ENCODE measurements at places on chromosomes 2 and 18. TPM values are rescaled to one million over a fixed set of nuclear protein-coding genes. Genes with fewer than 3 reads are reported as not detected.
A peak's percentile ranks its signal among the peaks of the same experiment; 100 is the strongest.

Gene GKN2
- total RNA-seq, result 0.96 TPM

DNA sequence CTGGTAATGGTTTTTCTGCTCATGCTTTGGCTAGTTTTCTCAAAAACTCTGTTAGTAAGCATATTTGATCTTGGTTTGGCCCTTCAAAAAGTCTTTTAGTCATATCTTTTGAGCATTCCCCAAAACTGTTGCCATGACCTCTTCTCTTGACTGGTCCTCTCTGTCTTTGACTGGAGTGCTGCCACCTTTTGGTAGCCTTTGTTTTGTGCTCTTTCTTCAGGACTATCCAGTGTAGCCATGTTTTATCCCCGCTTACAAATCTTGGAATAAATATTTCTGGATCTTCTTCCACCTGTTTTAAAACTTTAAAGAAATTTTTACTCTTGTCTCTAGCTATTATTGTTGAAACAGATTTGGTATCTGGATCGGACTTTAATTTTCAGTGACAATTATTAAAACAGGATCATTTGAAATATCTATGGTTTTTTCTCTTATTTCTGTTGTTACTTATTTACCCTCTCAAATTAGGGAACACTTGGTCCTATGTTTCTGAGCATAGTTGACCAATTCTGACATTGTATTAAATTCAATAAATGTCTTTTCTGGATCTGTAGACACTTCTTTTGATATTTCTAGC lies 965 bp upstream of the ELOA2 start:
- peak; percentile 4 for DNase-seq

Gene SERPINB13
- 8.7 TPM for total RNA-seq

- DNase-seq, result no peak
Observed at GRCh38 chr18:41870191-41870590, 84.8 kb upstream of the PIK3C3 start.

GRCh38 chr2:37013315-37013641 lies 46.9 kb upstream of the STRN start:
- DNase-seq, result no peak

DNA sequence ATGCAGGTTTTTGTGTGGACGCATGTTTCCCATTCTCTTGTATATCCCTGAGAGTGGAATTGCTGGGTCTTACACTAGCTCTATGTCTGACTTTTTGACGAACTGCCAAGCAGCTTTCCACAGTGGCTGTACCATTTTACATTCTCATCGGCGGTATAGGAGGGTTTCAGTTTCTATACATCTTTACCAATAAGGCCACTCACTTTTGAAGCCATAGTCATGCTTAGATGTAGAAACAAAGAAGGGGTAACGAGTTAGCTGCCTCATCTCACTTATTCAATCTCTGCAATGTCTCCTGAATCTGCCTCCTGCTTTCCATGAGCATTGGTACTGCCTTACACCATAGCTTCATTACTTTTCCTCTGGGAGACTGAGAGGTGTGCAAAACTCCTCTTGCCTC lies 47.4 kb downstream of the MMADHC start:
- DNase-seq, result no peak

Gene OTOS
- total RNA-seq, result not detected

- DNase-seq, result peak; percentile 48
Observed at GRCh38 chr18:12656938-12657683, 796 bp downstream of the SPIRE1 start.

Gene ALPG
- not detected for total RNA-seq

- DNase-seq, result no peak
Observed at GRCh38 chr2:120108749-120109148, 95.9 kb downstream of the EPB41L5 start.

DNA sequence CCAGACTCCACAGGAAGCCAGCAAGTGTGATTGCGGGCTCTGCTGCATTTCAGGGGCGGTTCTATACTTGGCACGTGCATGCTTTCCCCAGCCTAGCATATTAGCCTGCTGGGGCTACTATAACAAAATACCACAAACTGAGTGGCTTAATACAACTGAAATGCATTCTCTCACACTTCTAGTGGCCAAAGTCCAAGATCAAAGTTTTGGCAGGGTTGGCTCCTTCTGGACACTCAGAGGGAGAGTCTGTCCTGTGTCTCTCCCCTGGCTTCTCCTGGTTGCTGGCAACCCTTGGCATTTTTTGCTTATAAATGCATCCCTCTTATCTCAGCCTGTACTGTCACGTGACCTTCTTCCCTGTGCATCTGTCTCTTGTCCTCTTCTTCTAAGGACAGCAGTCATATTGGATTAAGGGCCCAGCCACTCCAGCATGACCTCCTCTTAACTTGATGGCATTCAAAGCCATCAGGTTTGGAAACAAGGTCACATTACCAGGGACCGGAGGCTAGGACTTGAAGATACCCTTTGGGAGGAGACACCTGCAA lies 138.7 kb downstream of the RNF152 start:
- DNase-seq, result no peak

DNA sequence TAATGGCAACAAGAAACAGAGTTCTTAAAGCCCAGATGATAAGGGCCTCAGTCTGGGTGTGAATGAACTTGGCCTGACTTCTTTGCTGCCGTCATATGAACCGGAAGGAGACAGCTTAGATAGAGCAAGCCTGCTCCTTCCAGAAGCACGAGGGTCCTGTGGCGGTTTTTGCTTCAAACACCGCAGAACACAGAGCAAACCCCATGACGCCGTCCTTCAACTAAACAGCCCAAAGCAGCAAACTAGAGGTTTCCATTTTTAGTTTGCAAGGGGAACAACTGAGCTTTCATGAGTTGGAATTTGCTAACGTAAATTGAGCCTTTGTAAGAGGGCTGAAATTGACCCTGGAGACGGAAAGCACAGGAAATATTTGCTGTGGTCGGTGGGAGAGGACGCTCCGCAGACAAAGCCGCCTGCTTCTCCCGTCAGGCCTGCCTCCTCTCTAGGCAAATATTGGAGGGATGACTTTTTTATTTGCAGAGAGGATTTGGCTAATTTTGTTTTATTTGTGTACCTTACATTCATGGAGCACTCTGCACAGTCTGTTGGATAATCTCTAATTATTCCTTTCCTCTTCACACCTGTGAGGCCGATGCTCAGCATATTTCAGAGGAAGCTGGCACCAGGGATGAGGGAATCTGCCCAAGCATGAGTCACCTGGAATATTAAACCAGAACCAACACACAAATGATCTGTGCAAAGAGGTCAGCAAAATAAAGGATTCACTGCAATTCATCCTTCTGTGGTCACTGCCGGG lies 134.0 kb upstream of the NCK2 start:
- DNase-seq, result no peak

DNA sequence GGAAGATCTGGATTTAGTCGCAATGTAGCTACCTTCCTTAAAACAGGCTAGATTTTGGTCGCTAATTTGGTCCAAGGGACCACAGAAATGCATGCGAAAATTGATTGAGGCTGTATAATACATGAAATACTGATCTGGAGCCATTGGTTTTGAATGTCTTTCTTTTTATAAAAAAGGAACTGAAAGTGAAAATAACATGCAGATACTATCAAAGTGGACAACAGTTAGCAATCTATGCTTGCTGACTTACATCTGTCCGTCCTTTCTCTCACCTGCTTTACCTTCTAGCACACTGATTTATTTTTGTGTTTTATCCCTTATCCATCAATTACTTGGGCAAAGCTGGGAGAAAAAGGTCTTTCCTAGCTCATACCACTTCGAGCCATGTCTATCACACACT lies 1459.8 kb upstream of the ACVR2A start:
- no peak for DNase-seq

Gene SIX3
- total RNA-seq, result not detected

GRCh38 chr18:48841381-48842258 lies 109.1 kb downstream of the SMAD7 start:
- peak; percentile 70 for DNase-seq

DNA sequence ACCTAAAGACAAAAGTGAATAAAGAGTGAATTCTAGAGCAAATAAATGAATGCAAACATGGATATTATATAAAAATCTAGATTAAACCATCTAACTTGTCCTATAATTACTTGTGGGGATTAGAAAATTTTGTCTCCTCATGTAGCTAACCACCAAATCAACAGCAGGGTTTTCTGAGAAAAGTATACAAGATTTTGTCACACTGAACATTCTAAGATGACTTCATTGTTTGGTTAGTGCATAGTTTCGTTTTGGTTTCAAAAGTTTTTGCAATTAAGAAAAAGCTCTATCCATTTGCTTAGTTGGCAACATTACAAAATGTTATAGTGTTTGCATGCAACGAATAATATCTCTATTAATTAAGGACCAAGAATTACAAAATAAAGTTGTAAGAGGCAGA lies 125.0 kb downstream of the LRP2 start:
- no peak for DNase-seq

DNA sequence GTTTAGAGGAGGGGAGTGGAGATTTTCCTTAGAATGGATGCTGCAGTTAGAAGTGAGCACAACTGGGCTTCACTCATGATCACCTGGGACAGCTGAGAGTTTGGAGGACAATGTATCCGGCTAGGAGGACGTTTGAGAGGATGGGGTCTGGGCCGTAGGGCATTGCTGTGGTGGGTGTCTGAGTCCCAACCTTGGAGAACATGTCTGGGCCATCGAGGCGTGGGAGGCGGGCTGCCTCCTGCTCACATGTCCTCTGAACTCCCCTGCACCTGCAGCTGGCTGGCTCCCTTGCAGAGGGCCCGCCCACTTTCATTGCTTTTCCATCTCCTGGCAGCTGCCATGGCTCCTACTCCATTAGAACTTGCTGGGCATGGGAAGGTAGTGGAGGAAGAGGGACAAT lies 203.0 kb upstream of the PXDN start:
- DNase-seq, result no peak

DNA sequence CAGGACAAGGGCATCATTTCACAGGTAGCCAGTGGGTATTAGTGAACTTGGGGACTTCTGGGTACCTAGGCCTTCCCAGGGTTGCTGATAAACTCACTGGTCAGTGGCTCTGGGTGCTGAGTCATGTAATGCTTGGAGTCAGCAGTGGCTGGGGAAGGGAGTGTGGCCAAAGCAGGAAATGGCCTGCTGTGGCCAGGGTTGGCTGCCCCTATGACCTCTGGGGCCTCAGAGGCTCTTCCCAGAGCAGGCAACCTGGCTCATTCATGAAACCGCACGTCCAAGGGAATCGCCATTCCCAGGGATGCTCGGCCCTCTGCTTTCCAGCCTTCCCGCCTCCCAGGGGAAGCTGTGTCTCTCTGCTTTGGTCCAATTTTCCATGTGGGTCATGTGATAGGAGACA lies 294.9 kb downstream of the DYSF start:
- DNase-seq, result no peak

Gene LRP1B
- total RNA-seq, result 0.96 TPM

Gene ERBB4
- 5.5 TPM for total RNA-seq

GRCh38 chr2:63871864-63872263 lies 30.2 kb downstream of the UGP2 start:
- DNase-seq, result no peak

DNA sequence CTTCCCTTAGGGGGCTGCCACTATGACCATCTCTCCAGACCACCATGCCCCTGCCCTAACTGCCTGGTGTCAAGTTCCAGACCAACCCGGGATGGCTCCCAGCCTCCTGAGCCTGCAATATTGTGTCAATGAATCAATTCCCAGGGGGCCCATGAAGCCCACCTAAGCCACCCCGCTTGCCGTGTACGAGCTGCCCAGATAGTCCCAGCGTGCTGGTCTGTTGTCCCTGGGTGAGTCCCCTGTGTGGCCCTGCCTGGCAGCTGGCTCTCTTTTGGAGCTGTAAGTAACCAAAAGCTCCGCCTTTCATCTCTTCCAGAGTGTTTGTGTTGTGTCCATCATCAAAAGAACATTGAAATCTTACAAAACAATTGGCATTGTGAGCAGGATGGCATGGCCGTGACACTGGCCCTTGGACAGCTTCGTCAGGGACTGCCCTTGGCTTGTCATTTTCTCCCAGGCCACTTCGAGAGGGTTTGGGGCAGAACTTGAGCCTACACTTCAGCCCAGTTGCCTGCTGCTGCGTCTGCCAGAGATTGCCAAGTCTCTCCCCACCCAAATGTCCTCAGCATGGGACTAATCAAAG lies 11.3 kb upstream of the MAL start:
- DNase-seq, result no peak

Gene MREG
- 1.2 TPM for total RNA-seq

DNA sequence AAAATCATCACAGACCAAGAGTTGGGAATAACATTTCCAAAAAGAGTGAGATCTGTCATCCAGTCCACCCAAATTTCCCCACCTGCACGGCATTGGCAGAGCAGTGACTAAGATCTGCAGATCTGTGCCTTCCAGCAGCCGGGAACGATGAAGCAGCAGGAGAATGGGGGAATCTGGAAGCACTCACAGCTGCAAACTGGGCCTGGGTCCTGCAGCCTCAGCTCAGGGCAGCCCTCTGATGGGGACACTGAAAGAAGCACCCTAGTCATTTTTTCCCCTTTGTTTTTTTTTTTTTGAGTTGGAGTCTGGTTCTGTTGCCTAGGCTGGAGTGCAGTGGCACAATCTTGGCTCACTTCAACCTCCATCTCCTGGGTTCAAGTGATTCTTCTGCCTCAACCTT lies 4.4 kb upstream of the SAG start:
- DNase-seq, result no peak

Measured in umbilical cord (tissue), 2 donors.